Mucosa of descending colon (tissue), 3 donors: ENCODE measurements at places on chromosomes 7 and 10. TPM values are rescaled to one million over a fixed set of nuclear protein-coding genes. Genes with fewer than 3 reads are reported as not detected.

CNNM2 gene
- 22.6 TPM for total RNA-seq

UBTD1 gene
- total RNA-seq: 7.3 TPM

GOT1 gene
- total RNA-seq: 101 TPM

PRLHR gene
- not detected for total RNA-seq

SEMA3A gene
- total RNA-seq: 9.7 TPM

GRCh38 chr10:64261092-64261491 is 739.9 kb downstream of the REEP3 start:
- DNase-seq: no peak

DNA sequence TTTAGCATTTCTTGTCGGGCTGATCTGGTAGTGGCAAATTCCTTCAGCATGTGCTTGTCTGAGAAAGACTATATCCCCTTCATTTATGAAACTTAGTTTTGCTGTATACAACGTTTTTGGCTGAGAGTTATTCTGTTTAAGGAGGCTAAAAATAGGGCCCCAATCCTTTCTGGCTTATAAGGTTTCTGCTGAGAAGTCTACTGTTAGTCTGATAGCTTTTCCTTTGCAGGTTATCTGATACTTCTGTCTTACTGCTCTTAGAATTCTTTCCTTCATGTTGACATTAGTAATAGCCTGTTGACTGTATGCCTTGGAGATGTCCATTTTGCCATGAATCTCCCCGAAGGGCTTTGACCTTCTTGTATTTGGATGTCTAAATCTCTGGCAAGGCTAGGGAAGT is 9.9 kb downstream of the CASP7 start:
- no peak for DNase-seq

GRCh38 chr10:118036281-118036875 is 10.4 kb downstream of the RAB11FIP2 start:
- no peak for DNase-seq

DNA sequence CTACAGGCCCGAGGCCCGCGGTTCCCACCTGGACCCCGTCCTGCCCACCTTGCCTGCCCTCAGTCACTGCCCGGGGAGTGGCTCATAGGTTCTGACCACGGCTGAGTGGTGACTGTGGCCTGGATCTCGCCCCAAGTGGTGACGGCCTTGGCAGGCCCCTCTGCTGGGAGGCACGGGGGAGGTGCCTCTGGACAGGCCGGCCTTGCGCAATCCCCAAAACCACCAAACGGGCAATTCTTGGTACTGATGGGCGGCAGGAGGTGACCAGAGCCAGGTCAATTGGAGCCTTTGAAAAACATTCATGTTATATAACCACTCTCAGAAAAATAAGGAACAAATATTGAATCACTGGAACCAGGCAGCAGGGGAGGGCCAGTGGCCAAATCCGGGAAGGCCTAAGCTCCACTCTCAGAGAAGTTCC is 83.4 kb downstream of the PRKAG2 start:
- no peak for DNase-seq

- no peak for DNase-seq
These were observed 28.4 kb upstream of the VWDE start for GRCh38 chr7:12431886-12432556.

DNA sequence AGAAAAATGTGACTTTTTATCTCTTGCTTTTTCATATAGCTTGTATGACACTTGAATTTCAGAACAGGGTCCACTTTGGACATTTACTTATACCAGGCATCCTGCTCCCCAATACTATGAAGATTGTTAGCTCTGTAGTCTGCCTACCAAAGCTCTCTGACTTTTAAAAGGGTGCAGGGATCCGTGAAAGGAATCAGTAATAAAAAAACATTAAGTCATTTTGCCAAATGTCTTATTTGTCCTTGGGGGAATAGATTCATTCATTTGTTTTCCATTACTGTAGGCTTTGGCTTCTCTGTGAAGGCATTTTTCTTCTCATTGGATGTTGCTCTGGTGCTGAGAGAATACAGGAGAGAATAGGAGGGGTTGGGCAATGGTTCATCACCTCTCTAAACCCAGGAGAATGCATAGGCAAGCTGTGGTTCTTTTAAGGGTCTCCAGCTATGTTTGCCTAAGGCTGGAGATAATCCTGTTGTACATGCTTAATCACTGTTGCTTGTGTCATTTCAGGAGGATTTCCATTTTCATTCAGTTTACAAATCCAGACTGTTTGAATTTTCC is 103.5 kb downstream of the SRI start:
- no peak for DNase-seq

- no peak for DNase-seq
These were observed 12.6 kb downstream of the SCD start for GRCh38 chr10:100359529-100360150.
